Activated T-cell treated with anti-CD3 and anti-CD28 coated beads, Interleukin-2, amount 50 U/mL, for 72 hours (primary cell): ENCODE measurements at places on chromosomes 7 and 10.

DNA sequence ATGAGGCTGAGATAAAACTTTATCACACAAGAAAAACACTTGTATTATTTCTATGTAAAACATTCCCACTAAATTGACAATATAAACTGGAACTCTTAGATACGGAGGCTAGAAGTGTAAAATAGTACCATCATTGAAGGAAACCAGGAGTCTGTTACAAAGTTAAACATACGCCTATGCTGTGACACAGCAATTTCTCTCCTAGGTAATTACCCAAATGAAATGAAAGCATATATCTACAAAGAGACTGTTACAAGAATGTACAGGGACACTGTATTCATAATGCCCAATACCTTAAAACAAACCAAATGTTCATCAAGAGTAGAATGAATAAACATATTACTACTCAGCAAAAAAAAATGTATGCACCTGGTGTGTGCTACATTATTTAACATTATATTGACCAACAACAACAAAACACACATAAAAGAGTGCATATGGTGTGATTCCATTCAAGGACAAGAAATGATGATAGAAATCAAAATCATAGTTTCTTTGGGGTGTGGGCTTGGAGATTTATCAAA, 33.2 kb upstream of the ELAPOR2 start:
- DNase-seq: no peak

DNA sequence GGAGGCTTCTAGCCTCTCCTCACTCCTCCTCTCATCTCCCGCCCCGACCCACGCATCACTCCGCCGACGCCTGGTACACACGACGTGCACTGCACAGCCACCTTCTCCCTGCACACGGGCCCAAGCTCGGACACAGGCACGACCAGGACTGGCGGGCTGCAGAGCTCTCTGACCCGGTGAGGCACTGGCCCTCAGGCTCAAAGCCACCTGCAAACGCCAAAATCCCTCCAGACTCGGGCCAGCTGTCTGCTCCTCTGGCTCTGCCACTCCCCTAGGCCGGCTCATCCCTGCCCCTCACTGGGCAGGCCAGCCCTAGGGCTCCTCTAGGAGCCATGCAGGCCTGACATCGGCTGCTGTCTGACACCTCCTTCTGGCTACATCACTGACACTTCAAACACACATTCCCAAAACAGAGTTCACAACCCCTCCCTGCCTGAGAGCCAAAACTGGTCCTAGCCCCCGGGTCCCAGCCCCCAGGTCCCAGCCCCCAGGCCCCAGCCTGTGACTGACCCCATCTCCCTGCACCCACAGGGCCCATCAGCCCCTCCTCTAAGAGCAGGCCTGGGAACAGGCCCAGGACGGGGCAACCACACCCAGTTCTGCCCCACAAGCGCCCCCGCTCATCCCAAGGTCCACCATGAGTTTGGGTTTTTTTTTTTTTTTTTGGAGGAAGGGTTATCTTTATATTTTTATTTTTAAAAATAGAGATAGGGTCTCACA, 35.1 kb downstream of the MAD1L1 start:
- DNase-seq: no peak

- DNase-seq: no peak
These were observed 207.5 kb downstream of the ARHGAP12 start for GRCh38 chr10:31721096-31721495.

- no peak for DNase-seq
These were observed 311.0 kb downstream of the GPAM start for GRCh38 chr10:111872591-111872990.

GRCh38 chr10:132341017-132341416, 9.0 kb downstream of the LRRC27 start:
- no peak for DNase-seq

- no peak for DNase-seq
These were observed 59.6 kb downstream of the BLNK start for GRCh38 chr10:96211764-96212163.

DNA sequence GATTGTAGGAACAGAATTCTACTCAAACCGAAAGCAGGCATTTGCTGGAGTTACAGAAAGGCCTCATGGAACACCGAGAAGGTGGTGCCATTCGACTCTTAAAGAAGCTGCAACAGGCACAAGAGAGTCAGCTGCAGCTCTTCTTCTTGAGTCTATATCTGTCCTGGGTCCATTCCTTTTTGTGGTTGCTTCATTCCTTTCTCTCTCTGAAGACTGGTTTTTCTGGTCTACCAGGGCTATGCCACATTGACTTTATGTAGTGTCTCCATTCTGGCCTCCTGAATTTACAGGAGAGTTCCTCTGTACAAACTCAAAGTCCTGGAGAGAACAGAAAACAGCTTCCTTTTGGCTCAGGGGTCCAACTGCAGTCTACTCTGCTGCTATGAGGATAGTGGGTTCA, 132.8 kb downstream of the CFTR start:
- DNase-seq: no peak

GRCh38 chr7:158372400-158373342, 215.0 kb downstream of the PTPRN2 start:
- no peak for DNase-seq

DNA sequence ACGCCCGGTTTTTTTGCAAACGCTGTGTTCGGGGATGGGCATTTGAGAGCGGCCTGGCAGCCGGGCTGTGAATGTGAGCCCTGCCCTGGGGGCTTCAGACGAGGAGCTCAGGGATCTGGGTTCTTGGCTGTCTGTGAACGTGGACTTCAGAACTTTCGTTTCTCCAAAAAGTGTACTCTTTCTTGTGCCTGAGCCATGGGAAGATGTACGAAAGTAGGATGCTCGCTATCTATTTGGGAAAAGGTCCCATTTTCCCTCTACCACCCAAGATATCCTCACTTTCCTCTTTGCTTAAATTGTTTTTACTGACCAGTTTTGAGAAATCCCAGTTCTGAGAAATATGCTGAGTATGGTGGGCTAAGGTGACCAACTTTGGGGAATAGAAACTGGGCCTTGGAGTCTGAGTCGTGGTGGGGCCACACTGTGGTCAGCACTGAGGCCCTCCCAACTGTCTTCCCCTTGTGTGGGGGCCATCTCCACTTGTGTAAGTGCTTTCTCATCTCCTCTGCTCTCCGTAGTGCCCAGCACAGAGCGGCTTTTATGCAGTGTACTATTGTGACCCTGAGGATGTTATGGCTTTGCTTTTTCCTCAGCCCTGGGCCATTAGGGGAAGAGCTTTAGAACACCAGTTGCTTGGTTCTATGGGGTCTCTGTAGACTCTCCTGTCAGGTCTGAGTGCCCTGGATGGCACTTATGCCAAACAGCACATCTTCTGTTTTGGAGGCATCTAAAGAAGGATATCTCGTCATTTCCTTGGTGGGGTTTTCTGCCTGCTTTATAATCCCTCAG, 918 bp downstream of the DBNL start:
- no peak for DNase-seq

GRCh38 chr10:22657566-22658225, 56.7 kb downstream of the PIP4K2A start:
- DNase-seq: no peak

DNA sequence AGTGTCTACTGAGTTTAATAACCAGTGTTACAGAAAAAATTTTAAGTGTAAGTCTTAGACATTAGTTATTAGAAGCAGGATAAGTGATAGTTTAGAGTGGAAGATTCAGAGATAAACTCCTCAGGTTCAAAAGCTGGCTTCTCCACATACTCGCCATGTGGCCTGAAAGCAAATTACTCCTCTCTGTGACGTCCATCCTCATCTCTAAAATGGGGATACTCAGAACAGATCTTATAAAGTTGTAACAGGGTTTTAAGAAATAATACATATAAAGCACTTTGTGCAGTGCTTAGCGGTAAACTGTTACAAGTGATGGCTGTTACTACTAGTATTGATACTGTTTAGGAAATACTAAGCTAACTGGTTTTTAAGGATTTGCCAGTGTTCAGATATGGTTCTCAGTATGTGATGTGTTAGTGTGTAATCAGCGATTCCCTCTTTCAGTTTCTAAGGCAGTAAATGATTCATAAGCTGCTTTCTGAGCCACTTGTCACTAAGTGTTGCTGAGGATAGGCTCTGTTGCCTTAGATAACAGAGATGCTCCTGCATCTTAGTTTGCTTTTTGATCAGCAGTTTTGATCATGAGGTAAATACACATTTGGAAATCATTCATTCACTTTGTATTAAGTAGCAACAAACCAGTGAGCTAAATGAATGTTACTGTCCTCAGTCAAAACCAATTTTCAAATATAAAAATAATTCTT, 58.7 kb downstream of the CYP51A1 start:
- DNase-seq: peak; percentile 7

DNA sequence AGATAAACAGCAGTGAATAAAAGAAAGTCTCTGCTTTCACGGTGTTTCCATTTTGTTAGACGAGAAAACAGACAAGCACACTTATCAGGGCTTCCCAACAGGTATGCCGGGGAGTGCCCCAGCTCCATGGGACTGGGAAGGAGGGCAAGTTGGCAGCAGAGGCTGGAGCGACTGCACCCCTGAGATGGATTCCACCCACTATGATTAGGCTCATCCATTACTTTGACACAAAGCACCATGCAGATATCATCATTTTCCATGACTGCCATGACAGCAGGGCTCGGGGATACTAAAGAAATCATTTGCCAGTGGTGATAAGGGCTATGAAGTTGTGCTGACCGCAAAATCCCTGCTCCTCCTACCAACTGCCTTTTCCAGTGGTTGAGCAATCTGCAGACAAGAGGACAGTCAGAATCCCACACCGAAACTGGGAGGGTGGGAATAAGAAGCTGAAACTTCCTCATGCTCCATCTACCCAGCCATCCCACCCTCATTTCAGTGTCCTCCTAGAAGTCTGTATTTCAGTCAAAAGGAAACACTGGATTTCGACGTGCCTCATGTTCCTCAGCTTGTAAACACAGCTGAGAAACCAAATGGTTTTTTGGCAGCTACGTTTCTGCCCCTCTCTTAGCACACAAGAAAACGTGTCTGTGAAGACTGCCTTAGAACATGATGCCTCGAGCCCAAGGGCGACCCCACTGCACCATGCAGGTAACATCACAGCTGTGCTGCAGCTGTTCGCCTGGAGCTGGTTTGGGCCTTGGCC, 15.5 kb downstream of the CREB3L2 start:
- no peak for DNase-seq

GRCh38 chr7:44094883-44095592, 9.1 kb upstream of the AEBP1 start:
- DNase-seq: no peak

DNA sequence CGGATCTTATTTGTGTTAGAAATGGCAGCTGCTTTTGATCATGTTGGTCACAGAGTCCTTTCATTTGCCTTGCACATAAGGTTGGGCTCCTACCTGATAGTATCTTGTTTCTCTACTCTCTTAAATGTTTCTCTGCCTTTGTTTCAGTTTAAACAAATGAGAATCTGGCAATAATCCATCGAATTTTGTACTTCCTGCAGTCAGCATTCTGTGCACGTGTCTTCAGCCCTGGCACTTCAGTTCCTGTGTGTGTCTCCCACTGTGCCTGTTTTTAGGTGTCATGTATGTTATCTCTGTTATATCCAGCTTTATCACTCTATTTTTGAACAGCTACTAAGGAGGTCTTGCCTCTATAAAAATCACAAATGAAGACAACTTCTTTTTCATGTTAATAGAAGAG, 28.4 kb upstream of the PTER start:
- DNase-seq: no peak

DNA sequence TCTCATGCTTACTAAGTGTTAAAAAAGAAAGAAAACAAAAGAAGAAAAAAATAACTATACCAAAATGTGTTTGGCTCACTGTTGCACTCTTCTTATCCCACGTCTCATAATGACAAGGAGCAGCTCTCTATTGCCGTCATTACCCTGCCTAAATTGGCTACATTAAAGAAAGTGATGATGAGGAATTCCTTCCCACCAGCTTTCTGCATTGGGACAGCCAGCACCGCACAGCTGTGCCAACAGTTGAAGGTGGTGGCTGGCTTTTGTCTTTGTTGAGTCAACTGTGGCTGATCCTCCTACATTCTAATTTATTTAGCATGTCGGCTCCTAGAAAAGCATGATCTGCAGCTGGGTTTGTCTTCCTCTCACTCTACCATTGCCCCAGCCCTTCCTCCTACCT, 751.8 kb downstream of the KCNMA1 start:
- DNase-seq: no peak

DNA sequence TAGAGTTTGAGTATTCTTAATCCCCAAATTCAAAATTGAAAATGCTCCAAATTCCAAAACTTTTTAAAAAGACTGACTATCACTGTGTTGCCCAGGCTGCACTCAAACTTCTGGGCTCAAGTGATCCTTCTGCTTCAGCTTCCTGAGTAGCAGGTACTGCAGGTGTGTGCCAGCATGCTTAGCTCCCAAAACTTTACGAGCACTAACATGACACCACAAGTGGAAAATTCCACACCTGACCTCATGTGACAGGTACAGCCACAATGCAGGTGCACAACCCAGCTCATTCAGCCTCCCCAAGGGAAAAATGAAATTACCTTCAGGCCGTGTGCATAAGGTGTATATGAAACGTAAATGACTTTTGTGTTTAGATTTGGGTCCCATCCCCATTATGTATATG, 16.5 kb downstream of the CDC123 start:
- DNase-seq: no peak

GRCh38 chr10:63527401-63527800, 6.2 kb downstream of the REEP3 start:
- DNase-seq: no peak

DNA sequence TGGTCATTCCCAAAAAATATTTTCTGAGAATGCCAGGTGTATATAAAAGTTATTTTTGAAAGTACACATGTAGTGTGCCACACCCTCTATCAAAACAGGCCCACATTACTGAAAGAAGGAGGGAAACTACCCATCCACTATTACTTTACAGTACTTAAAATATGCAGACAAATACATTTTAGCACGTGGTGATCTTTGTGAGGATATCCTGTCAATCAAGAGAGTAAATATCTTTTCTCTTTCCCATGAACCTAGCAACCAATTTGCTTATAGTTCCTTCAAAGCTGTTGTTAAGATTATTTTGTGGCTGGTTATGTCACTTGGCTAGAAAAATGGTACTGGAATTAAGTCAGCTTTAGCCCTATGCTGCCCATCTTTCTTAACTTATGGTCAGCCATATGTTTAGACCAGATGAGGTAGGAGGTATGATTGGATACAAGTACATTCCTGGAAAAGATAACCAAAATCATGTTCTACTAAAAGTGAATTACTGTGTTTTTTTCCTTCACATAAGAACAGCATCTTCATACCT, 70.1 kb downstream of the AUTS2 start:
- no peak for DNase-seq

DNA sequence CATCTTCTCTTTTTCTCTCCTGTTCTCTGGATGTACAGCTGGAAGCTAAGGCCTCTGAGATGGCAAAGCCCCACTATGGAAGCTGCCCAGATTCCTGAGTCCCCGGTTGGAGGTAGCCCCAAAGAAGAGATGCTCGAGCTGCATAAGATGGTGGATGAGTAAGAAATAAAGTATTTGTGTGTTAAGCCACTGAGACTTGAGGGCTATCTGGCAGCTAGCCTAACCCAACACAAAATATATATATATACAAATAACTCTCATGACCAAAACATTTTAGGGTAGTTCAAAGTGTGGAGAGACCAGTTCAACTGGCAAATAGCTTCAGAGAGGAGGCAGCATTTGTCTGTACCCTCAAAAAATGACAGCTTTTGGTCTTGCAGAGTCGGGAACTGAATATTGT, 72.4 kb upstream of the PDE1C start:
- DNase-seq: no peak
